ENCODE measurements at places on chromosomes 2 and 18.

- DNase-seq = no peak
Measured at GRCh38 chr18:75376004-75376403, 51.5 kb downstream of the SMIM21 start.

- no peak for DNase-seq
Measured at GRCh38 chr2:229118336-229118735, 152.8 kb downstream of the PID1 start.

- DNase-seq = no peak
Measured at GRCh38 chr2:182504903-182505302, 78.1 kb upstream of the PDE1A start.

DNA sequence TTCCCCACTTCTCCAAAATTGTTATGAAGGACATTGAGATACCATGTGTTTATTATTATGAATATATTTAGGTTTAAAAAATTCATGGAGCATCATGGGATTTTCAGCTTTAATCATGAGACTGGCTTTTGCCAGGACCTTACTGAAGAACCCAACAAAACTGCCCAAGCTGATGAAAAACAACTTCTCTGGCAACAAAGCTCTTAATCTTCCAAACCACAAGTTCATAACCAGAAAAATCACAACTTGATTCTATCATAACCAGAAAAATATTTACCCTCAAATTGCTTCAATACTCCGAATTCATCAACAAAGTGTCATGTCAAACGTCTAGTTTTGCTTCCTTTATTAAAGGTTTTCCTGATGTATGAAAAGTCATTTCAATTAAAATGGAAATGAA is 971.8 kb upstream of the ACVR2A start:
- no peak for DNase-seq

DNA sequence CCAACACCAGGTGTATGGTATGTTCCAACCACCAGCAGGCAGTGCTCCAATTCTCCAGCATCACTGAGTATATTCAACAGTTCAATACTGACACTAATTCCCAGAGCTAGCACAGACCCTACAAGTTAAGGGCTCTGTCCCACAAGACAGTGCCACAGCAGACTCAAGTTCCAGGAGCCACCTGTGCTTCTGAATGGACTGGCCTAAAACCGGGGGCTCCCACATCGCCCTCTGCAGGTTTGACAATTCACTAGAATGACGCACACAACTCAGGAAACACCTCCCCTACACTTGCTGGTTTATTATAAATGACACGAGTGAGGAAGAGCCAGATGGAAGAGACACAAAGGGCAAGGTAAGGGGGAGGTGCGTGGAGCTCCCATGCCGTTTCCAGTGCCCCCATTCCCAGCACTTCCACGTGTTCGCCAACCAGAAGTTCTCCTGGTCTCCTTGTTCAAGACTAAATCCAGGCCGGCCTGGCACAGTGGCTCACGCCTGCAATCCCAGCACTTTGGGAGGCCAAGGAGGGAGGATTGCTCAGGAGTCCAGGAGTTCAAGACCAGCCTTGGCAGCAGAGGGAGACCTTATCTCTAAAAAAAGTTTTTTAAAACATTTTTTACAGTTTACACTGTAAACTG is 12.2 kb upstream of the ATP6V1B1 start:
- no peak for DNase-seq
